GM12892 (cell line): ENCODE measurements at places on chromosomes 5 and 9.

DNA sequence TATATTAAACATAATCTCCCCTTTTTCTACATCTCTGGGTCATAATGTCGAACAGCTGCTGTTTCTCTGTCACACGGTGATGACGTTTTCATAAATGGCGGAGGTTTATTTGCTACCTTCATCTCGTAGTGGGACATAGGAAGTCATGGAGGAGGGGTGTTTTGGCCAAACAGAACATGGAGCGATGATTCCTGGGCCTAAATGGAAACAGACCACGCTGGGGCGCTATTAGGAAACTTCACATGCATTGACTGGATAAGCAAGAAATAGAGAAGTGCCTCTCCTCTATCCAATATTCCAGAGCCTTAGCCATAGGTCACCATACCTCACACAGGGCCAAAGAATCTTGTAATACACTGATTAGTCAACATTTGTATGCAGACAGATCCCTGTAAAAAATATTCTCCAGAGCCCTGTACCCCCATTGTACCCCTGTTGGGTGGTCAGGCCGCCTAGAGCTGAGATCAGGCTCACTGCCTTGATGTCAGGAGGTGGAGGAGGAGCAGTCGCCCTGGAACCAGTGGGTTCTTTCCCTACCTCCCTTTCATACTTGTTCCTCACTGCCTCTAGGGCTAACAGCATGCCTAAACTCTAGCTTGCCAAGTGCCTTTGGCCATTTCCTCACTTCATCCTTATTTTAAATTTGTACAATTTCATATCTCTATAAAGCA lies 77.8 kb upstream of the SPIN1 start:
- DNase-seq = no peak

GRCh38 chr5:173907686-173908371 lies 19.7 kb downstream of the CPEB4 start:
- DNase-seq = no peak

- DNase-seq = no peak
Observed at GRCh38 chr5:38341056-38341455, 82.7 kb downstream of the EGFLAM start.

DNA sequence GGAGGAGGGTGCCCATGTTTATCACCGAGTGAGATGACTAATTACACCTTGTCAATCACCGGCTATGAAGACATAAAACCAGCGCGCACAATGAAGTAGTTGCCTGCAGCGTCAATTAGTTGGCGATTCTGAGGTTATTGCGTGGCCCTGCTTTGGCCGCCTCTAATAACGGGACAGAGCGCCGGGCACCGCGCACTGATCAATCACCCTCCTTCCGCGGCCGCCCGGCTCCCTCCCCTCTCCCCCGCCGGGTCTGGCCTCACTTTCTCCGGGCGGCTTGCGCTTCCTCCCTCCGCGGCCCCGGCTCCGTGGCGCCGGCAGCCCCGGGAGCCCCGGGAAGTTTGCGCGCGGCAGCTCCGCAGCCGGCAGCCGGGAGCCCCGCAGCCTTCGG lies 3.3 kb upstream of the LHX2 start:
- DNase-seq = no peak

DNA sequence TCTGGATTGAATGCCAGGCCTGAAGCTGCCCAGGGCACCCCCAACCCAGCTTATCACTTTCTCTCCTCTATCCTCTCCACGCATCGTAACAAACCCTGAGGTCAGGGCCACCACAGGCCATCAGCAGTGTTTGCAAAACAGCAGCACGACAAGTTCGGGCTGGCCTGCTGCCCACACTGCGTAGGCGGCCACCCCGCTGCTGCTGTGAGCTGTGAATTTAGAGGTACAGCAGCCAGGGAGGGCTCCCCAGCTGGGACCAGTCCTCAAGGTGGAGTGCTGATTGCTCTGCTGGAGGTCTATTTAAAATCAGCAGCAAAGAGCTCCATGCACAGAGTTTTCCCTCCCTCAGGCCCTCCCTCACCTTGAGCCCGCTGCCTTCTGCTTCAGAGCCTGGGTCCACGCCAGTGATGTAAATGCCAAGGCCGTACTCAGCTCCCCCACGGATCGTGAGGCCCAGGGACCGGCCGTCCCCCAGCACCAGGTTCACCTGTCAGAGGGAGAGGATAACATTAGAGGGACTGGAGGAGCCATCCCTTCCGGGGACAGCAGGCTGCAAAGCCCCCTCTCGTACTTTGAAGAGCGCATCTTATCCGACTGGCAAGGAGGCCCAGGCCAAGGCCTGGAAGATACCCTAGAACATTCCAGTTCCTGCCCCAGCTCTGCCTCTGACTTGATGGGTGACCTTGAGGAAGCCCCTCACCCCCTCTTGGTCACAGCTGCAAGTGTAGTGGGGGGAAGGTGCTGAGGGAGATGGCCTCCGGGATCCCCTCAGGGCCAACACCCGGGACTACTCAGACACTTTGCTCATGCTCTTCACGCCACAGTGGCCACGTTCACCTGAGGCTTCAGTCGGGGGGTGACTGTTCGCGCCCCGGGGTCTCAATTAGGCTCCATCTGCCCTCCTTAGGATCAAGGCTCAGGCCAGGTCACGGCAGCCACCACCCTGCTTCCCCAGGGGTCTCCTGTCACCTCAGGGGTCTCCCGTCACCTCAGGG lies 39.1 kb downstream of the WHRN start:
- DNase-seq = no peak

- no peak for DNase-seq
Observed at GRCh38 chr5:135465391-135466122, 13.4 kb upstream of the TIFAB start.

- no peak for DNase-seq
Observed at GRCh38 chr9:125761676-125762450, 14.7 kb downstream of the PBX3 start.

DNA sequence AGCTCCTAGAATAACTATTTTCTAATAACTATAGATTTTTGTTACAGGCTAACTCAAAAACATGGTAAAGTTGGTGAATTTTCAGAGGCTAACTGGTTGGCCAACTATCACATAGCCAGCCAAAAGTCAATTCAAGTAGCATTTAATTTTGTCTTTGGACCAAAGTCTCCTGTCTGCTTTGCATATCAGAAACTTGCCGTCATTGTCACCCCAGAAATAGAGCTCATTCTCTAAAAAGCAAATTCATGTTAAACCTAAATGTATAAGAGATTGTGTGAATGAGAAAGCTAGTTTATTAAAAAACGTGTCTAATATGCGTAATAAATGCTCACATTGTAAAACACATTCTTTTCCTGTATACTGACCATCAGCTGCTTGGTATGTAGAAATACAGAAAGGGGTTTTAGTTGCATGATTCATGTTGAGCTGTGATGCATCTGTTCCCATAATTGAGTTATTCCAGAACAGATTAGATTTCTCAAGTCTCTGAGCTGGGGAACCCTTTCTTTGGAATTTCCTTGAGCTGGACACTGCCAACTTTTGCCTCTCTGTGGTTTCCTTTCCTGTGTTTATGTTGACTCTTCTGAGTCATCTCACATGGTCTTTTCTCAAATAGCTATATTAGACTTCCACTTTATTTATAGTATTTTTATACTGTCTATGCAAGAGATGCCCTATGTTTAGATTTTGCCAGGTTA lies 7.3 kb downstream of the SRFBP1 start:
- DNase-seq = no peak

DNA sequence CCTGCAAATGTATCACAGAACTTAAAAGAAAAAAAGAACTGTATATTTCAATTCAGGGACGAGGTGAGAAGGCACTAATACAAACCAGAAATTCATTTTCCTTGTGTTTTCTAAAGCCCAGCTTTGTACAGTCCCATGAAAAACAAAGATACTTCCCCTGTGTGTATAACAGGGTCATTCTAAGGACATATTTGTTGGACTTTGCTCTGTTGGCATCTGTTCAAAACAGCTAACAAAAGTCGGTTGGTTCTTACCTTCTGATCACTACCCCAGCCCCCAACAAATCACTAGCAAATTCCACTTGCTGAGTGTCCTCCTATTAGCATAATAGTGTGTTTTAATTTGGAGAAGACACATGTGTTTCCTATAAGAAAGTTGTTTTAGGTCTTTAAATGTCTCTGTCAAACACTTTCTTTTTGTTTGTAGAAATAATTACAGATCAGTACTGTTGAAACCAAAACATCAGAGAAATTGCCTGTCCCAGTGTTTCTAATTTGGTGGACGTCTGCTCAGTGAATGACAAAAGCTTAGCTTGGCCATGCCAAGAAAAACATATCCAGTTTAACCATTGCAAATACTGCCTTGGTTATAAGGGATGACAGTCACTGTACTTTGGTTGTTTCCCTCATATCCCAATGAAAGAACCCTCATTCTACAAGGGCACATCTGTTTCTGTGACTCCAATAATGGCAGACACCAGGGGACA lies 480.5 kb downstream of the EBF1 start:
- DNase-seq = no peak

DNA sequence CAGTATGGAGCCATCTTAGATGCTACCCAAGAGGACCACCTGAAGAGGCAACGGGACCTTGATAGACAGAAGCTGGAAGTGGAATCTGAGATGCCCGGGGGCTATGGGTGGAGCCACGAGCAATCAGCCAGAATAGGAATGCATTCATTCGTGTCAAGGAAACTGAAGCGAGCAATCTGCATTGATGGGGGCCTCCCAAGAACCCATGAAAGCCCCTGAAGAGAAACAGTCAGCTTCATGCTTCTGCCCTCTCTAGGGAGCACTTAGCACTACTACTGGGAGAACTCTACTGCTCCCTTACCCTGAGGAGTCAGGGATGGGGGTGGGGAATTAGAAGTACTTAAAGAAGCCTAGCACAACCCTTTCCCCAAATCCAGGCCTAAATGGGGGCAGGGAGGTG lies 51.9 kb upstream of the TCERG1 start:
- DNase-seq = no peak

GRCh38 chr5:118439831-118440230 lies 548.5 kb downstream of the DTWD2 start:
- no peak for DNase-seq

- no peak for DNase-seq
Observed at GRCh38 chr5:11305245-11305644, 544.2 kb upstream of the DAP start.

GRCh38 chr5:143557061-143557818 lies 153.8 kb upstream of the NR3C1 start:
- DNase-seq = no peak

DNA sequence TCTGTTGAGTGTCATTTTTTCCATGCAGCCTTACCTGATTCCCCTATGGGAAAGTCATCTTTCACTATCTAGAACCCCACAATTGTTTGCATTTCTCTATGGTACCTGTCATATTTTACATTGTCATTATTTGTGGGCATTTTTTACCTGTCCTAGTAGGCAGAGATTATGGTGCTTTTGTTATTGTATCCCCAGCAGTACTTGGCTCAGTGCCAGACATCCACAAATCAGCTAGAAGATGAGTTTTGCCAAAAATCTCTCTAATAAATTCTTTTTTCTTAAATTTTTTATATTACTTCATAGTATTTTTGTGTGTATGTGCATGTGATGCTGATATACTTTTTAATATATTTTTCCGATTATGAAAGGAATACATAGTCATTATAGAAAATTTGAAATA lies 13.2 kb downstream of the GARNL3 start:
- DNase-seq = no peak

GRCh38 chr9:80144406-80144805 lies 572.6 kb downstream of the TLE4 start:
- DNase-seq = no peak

GRCh38 chr5:155259648-155260047 lies 246.1 kb downstream of the KIF4B start:
- no peak for DNase-seq
